ENCODE measurements at places on chromosomes 7 and 10.

DNA sequence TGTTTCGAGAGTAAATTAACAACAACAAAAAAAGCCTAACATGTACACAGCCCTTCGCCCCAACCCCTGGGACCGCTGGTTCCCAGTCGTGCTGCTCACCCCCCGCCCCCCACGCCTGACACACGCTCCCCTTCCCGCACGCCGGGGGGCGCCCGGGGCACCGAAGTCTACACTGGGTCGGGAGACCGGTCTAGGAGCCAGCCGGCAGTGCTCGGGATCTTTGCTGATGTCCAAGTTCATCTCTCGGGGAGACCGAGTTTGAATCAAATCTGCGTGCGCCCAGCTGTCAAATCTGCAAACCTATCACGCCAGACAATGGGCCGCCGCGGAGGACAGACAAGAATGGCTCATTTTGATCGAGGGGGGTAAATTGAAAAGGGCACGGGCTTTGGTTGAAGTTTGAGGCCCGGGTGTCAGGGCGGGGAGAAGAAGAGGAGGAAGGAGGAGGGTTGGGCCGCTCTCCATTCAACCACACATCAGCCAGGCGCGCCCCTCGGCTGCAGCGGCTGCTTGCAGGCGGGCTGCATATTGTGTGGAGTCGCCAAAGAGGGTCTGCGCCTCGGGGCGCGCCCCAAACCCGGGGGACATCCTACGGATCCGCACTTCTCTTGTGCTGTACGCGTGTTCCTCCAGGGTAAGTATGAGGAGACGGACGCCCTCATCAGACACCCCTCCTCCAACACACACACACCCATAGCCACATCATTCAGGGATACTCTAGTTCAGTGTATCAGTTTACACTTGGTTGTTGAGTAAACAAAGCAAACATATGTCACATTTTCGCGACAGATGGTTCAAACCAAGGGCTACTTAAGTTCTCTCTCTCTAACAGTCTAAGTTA is 1.3 kb upstream of the GFRA1 start:
- peak overlapping the region; percentile 79 for H3K4me3 ChIP-seq
- peaks cover 11% of the 10 kb centered on the region for H3K4me1 ChIP-seq
- peak overlapping the region; percentile 58 for H3K27ac ChIP-seq
- DNase-seq: peak; percentile 14
- no peaks in the 10 kb centered on the region for H3K36me3 ChIP-seq

- H3K27ac ChIP-seq: peak overlapping the region; percentile 6
- H3K4me3 ChIP-seq: peak overlapping the region; percentile 66
- peaks cover 3% of the 10 kb centered on the region for H3K27me3 ChIP-seq
- DNase-seq: peak; percentile 54
- peaks cover 7% of the 10 kb centered on the region for H3K4me1 ChIP-seq
- H3K36me3 ChIP-seq: peaks cover 23% of the 10 kb centered on the region
These were observed 39.2 kb downstream of the AGAP3 start for GRCh38 chr7:151125470-151125845.

GRCh38 chr10:57162231-57162630 is 801.2 kb upstream of the ZWINT start:
- no peaks in the 10 kb centered on the region for H3K4me1 ChIP-seq
- H3K27me3 ChIP-seq: peaks cover 5% of the 10 kb centered on the region
- H3K27ac ChIP-seq: no peak overlapping the region

DNA sequence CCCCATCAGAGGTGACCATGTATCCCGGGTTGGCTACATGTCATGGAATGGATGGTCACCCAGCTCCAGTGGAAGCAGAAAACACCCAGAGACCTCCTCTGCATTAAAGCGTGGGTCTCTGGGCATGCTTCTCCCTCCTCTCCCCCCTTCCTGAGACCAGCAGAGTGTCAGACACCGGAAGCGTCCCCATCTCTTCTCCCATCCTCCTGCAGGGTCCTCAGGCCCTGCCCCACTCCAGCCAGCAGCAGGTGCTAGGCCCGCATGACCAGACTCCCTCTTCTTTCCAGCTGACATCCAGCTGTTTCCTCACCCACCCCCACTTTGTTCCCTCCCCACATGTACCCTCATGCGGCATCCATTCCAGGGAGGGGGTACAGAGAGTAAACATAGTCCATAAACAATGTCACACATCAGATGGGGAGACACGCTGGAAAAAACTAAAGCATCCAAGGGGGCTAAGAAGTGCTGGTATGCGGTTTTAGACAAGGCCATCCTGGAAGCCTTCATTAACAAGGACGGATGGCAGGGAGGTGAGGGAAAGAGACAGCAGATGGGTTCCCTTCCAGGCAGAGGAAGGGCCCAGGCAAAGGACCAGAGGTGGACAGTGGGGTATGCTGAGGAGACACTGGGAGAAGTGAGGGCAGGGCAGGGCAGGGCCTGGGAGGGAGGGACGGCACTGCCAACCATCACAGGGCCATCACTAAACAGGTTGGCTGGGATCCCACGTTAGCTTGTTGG is 12.5 kb upstream of the SLC18A3 start:
- H3K4me1 ChIP-seq: no peaks in the 10 kb centered on the region
- peaks cover 61% of the 10 kb centered on the region for H3K27me3 ChIP-seq
- DNase-seq: no peak
- H3K4me3 ChIP-seq: no peak overlapping the region

DNA sequence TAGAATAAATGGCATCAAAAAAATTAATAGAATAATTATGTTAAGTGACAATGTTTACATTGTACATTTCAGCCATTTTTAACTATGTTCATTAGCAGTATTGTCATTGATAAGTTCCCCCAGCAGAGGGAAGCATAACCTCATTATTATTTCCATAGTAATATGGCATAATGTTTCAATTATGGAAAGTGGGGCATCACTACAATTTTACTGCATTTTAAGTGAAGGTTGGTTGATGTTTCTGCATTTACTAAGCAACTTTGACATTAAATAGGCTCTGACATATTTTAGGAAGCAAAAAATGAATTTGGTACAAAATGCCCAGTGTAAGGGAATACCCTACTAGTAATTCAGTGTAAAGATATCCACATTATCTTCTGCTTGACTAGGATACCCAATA is 218.3 kb downstream of the SEMA3A start:
- H3K4me1 ChIP-seq: no peaks in the 10 kb centered on the region
- H3K27me3 ChIP-seq: no peaks in the 10 kb centered on the region
- H3K4me3 ChIP-seq: no peak overlapping the region
- H3K27ac ChIP-seq: no peak overlapping the region
- DNase-seq: no peak
- H3K36me3 ChIP-seq: peaks cover 3% of the 10 kb centered on the region

DNA sequence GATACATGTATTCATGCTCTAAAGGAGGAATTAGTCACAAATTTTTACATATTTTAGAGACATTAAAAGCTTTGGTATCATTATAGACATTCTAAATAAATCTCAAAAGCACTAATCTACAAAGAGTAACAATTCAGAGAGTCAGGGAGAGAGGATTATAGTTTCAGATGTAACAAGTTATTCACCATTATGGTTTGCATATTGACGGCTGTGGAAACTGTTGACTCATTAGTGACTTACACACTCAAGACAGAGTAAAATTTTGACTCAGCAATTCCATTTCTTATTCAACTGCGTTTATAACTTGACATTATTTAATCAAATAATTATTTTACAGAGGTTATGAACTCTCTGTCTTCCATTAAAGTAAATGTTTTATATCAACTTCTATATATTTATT is 95.4 kb upstream of the SEMA3C start:
- H3K4me1 ChIP-seq: no peaks in the 10 kb centered on the region
- H3K27me3 ChIP-seq: no peaks in the 10 kb centered on the region
- H3K27ac ChIP-seq: no peak overlapping the region

DNA sequence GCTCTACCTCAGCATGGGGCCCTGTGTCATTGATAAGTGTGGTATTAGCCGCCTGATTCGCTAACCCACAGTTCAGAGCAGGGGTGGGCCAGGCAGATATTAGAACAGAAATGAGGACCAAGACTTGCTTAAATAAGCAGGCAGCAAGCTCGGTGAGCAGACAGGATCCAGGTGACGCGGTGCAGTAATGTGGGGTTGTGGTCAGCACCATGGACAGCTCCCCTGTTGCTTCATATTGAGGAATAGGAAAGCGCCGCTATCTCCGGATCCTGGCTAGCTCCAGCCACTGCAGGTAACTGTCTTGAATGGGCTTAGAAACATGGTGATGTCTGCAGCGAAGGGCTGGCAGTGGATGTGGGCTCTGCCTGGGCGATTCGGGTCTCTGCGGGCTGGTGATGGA is 51.3 kb upstream of the GPR26 start:
- no peak overlapping the region for H3K27ac ChIP-seq
- peak; percentile 90 for DNase-seq
- H3K36me3 ChIP-seq: no peaks in the 10 kb centered on the region
- H3K4me1 ChIP-seq: no peaks in the 10 kb centered on the region
- no peak overlapping the region for H3K4me3 ChIP-seq

- no peak overlapping the region for H3K27ac ChIP-seq
- no peaks in the 10 kb centered on the region for H3K36me3 ChIP-seq
- peaks cover 18% of the 10 kb centered on the region for H3K4me1 ChIP-seq
- DNase-seq: no peak
These were observed 165.5 kb downstream of the MAGI2 start for GRCh38 chr7:79287981-79288380.

DNA sequence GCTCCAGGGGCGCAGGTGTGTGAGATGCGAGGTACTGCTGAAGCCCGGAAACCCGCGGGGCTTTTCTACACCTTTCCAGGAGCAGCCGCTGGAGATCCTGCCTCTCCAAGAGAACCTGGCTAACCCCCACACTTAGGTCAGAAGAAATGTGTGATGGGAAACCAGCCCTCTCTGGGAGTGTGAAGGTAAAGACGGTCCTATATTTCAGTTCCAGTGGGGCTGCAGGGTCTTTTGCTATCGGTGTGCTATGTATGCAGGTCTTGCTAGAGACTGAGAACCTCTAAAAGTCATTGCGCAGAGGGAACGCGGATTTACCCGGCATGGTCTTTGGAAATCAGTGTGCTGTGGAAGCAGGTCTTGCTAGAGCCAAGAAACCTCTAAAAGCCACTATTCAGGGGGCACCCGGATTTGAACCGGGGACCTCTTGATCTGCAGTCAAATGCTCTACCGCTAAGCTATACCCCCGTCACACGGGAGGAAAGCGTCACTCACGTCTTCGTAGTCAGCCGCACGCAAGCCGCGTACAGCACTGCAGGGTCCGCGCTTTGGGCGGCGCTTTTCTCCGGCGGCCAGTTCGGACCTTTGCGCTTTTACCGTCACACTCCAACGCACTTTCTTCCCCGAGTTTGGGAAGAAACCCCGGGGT is 46.0 kb downstream of the ZNF777 start:
- peaks cover 22% of the 10 kb centered on the region for H3K27me3 ChIP-seq
- peak overlapping the region; percentile 59 for H3K27ac ChIP-seq
- no peaks in the 10 kb centered on the region for H3K36me3 ChIP-seq
- peak; percentile 54 for DNase-seq

DNA sequence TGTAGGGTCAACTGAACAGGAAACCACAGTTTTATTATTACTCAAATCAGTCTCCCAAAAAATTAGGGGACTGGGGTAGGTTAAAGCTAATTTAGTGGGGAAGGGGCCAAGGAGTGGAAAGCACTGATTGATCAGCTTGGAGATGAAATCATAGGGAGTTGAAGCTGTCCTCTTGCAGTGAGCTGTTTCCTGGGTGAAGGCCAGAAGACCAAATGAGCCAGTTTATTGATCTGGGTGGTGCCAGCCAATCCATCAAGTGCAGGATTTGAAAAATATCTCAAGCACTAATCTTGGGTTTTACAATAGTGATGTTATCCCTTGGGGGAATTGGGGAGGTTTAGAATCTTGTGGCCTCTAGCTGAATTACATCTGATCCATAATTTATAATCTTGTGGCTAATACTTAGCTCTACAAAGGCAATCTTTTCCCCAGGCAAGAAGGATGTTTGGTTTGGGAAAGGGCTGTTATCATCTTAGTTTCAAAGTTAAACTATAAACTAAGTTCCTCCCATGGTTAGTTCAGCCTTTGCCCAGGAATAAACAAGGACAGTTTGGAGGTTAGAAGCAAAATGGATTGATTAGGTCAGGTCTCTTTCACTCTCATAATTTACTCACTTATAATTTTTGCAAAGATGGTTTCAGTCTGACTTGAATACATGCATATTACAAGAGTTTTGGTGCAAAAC is 773.5 kb downstream of the XPNPEP1 start:
- no peaks in the 10 kb centered on the region for H3K27me3 ChIP-seq
- peaks cover 1% of the 10 kb centered on the region for H3K36me3 ChIP-seq
- no peak overlapping the region for H3K27ac ChIP-seq
- DNase-seq: no peak

GRCh38 chr10:12241810-12242529 is 46.0 kb downstream of the CDC123 start:
- H3K27ac ChIP-seq: peak overlapping the region; percentile 71
- H3K27me3 ChIP-seq: no peaks in the 10 kb centered on the region
- H3K4me3 ChIP-seq: no peak overlapping the region
- H3K36me3 ChIP-seq: peaks cover 29% of the 10 kb centered on the region
- no peaks in the 10 kb centered on the region for H3K4me1 ChIP-seq

All from progenitor cell of endocrine pancreas (in vitro differentiated cells).